Kidney (tissue), 22 donors: ENCODE measurements at places on chromosomes 1 and 21.

GRCh38 chr1:60034999-60035398 is 38.6 kb downstream of the C1orf87 start:
- H3K27ac ChIP-seq, result no peak overlapping the region
- H3K36me3 ChIP-seq, result no peaks in the 10 kb centered on the region
- no peaks in the 10 kb centered on the region for H3K27me3 ChIP-seq
- no peak overlapping the region for H3K4me3 ChIP-seq

GRCh38 chr1:235050911-235051360 is 77.7 kb downstream of the TOMM20 start:
- H3K36me3 ChIP-seq, result no peaks in the 10 kb centered on the region
- DNase-seq, result peak; percentile 81

- H3K27ac ChIP-seq, result no peak overlapping the region
- no peaks in the 10 kb centered on the region for H3K36me3 ChIP-seq
- DNase-seq, result no peak
- H3K4me1 ChIP-seq, result no peaks in the 10 kb centered on the region
These were observed 18.1 kb downstream of the JAM2 start for GRCh38 chr21:25657140-25657539.

GRCh38 chr1:59071876-59072582 is 224.9 kb upstream of the FGGY start:
- DNase-seq, result no peak
- no peak overlapping the region for H3K4me3 ChIP-seq
- H3K27ac ChIP-seq, result no peak overlapping the region
- no peaks in the 10 kb centered on the region for H3K4me1 ChIP-seq

GRCh38 chr1:182633657-182634281 is 29.6 kb upstream of the RGS16 start:
- no peak overlapping the region for H3K27ac ChIP-seq
- no peaks in the 10 kb centered on the region for H3K36me3 ChIP-seq
- H3K4me1 ChIP-seq, result no peaks in the 10 kb centered on the region
- DNase-seq, result peak; percentile 73
- no peaks in the 10 kb centered on the region for H3K27me3 ChIP-seq

GRCh38 chr1:186404454-186405051 is 28.9 kb downstream of the ODR4 start:
- H3K27me3 ChIP-seq, result no peaks in the 10 kb centered on the region
- H3K4me3 ChIP-seq, result no peak overlapping the region
- H3K36me3 ChIP-seq, result peaks cover 17% of the 10 kb centered on the region
- no peak overlapping the region for H3K27ac ChIP-seq

GRCh38 chr1:232319518-232320210 is 310.3 kb downstream of the SIPA1L2 start:
- no peaks in the 10 kb centered on the region for H3K4me1 ChIP-seq
- no peaks in the 10 kb centered on the region for H3K36me3 ChIP-seq
- no peak overlapping the region for H3K4me3 ChIP-seq
- H3K27me3 ChIP-seq, result no peaks in the 10 kb centered on the region
- no peak for DNase-seq

GRCh38 chr1:51519048-51519864 is at the start of gene EPS15:
TSS of gene EPS15 (minus strand) at chr1:51519266. CDS start at chr1:51519231, 35 bp downstream.
- peak within 1 kb of the TSS; percentile 69 for H3K4me3 ChIP-seq
- H3K4me1 ChIP-seq, result peaks cover 5% of the 10 kb centered on the region
- peaks cover 4% of the 10 kb centered on the region for H3K36me3 ChIP-seq
- H3K27me3 ChIP-seq, result no peaks in the 10 kb centered on the region
- peak within 1 kb of the TSS; percentile 91 for H3K27ac ChIP-seq
- peak; percentile 91 for DNase-seq

GRCh38 chr1:78388275-78388674 is 102.5 kb upstream of the PTGFR start:
- H3K27ac ChIP-seq, result no peak overlapping the region
- no peak for DNase-seq
- H3K27me3 ChIP-seq, result no peaks in the 10 kb centered on the region
- no peak overlapping the region for H3K4me3 ChIP-seq

- H3K4me1 ChIP-seq, result no peaks in the 10 kb centered on the region
- no peak overlapping the region for H3K4me3 ChIP-seq
- no peaks in the 10 kb centered on the region for H3K36me3 ChIP-seq
- DNase-seq, result no peak
These were observed 11.3 kb downstream of the DFFB start for GRCh38 chr1:3868464-3869006.

- no peaks in the 10 kb centered on the region for H3K27me3 ChIP-seq
- no peak overlapping the region for H3K4me3 ChIP-seq
- no peaks in the 10 kb centered on the region for H3K4me1 ChIP-seq
- H3K27ac ChIP-seq, result no peak overlapping the region
- H3K36me3 ChIP-seq, result no peaks in the 10 kb centered on the region
- no peak for DNase-seq
These were observed 3.5 kb upstream of the C1orf116 start for GRCh38 chr1:207035877-207036551.

DNA sequence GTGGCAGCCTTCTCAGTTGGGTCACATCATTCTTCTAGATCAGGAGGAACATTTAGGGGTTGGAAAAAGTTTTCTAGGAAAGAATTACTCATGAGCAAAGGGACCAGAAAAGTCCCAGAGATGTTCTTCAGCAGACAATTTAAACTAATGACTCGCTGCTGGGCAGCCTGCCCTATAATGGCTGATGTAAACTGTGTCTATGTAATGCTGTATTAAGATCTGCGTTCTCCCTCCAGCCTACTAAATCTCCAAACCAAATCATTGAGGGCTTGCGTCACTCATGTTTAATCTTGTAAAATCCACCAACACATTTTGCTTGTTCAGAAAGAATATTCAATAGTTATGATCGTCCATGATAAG is 92.1 kb downstream of the LRRC8C start:
- H3K36me3 ChIP-seq, result no peaks in the 10 kb centered on the region
- H3K4me1 ChIP-seq, result no peaks in the 10 kb centered on the region
- H3K27ac ChIP-seq, result no peak overlapping the region

DNA sequence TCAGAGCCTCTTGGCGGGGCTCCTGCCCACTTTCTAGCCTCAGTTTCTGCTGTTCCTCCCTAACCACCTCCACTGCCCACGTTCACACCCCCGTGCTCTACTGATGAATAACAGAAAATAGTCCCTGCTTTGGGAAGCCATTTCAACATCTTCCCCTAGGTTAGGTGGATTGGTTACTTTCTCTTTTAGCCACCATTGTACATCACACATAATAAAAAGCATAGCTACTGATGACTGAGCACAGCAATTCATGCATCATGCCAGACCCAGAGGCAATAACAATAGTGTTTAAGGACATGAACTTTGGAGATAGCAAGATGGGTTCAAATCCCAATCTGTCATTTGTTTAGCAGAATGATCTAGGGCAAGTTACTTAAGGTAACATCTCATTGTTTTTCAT is 74.6 kb downstream of the COLGALT2 start:
- H3K27ac ChIP-seq, result no peak overlapping the region
- H3K27me3 ChIP-seq, result no peaks in the 10 kb centered on the region
- H3K4me1 ChIP-seq, result no peaks in the 10 kb centered on the region
- H3K36me3 ChIP-seq, result no peaks in the 10 kb centered on the region
- no peak overlapping the region for H3K4me3 ChIP-seq

- no peak overlapping the region for H3K27ac ChIP-seq
- DNase-seq, result no peak
- H3K27me3 ChIP-seq, result no peaks in the 10 kb centered on the region
- H3K36me3 ChIP-seq, result no peaks in the 10 kb centered on the region
- no peak overlapping the region for H3K4me3 ChIP-seq
- H3K4me1 ChIP-seq, result no peaks in the 10 kb centered on the region
These were observed 42.5 kb downstream of the ETS2 start for GRCh38 chr21:38848187-38848609.

- no peak overlapping the region for H3K27ac ChIP-seq
- H3K4me3 ChIP-seq, result no peak overlapping the region
- no peaks in the 10 kb centered on the region for H3K36me3 ChIP-seq
- no peaks in the 10 kb centered on the region for H3K27me3 ChIP-seq
These were observed 5.7 kb upstream of the TPRG1L start for GRCh38 chr1:3618881-3619671.

DNA sequence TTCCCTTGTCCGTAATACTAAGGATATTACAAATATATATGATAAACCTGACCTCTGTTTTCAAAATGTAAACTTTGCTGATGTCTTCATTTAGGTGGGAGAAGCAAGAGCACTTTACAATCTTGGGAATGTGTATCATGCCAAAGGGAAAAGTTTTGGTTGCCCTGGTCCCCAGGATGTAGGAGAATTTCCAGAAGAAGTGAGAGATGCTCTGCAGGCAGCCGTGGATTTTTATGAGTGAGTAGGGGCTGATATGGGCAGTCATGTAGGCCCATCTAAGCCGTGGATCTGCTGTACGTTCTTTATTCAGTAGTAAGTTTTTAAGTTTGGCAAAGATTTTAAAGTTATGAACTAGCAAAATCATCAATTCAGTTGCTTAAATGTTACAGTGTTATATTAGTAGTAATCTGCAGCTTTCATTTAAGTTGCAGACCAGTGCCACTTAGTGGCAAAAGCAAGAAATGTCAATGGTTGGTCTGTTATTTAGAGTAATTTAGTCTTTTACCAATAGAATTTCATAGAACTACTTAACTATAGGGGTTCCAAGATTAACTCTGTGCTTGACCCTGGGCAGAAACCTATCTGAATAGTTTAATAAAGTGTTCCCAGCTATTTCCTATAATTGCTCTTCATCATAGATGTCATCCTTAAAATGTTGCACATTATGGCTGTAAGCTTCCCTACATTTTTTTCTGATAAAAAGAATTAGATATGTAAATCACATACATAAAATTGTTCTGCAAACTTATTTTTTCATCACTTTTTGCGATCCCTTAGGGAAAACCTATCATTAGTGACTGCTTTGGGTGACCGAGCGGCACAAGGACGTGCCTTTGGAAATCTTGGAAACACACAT is 21.3 kb downstream of the GPSM2 start:
- no peak overlapping the region for H3K4me3 ChIP-seq
- no peaks in the 10 kb centered on the region for H3K27me3 ChIP-seq
- H3K27ac ChIP-seq, result no peak overlapping the region

DNA sequence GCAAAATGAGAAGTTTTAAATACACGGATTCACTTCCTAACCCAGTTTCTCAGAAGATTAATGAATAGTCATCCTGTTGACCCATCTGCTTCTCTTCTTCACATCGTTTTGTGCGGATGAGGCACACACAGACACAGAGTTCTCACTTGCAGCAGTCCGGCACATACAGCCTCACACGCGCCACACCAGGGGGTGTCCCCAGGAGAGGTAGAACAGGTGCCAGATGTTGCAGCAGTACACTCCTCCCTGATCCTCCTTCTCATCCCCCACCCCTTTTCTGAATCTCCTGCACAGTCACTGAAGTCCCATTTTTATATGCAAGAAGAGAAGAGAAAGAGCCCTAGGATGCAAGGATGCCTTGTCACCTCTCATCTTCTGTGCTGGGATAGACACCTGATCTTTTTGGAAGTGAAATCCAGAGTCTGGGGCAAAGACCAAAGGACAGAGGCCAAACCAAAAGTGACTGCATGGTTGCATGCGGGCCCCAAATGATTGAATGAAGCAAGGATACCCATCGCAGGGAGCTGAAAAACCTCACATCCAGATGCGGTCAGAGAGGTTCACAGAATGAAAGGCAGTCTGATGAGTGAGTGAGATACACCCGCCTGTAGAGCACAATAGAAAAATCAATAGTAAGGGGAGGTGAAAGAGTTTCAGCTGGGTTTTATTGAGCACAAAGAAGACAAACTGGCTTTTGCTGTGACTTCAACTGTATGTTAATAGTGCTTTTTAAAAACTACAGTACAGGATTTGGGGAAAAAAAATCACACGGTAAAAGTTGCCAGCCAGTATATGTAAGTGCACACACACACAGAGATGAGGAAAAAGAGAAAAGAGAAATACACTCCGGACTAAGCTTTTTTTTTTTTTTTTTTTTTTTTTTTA is 28.9 kb downstream of the PBX1 start:
- H3K27ac ChIP-seq, result no peak overlapping the region
- H3K27me3 ChIP-seq, result no peaks in the 10 kb centered on the region
- H3K36me3 ChIP-seq, result peaks cover 10% of the 10 kb centered on the region
- DNase-seq, result no peak

GRCh38 chr1:89942825-89943658 is 51.9 kb upstream of the ZNF326 start:
- H3K4me1 ChIP-seq, result peaks cover 3% of the 10 kb centered on the region
- H3K27ac ChIP-seq, result no peak overlapping the region
- H3K36me3 ChIP-seq, result no peaks in the 10 kb centered on the region
- no peaks in the 10 kb centered on the region for H3K27me3 ChIP-seq

GRCh38 chr1:198157847-198158725 is 1.3 kb downstream of the NEK7 start:
- no peaks in the 10 kb centered on the region for H3K27me3 ChIP-seq
- no peak for DNase-seq
- H3K4me3 ChIP-seq, result peak overlapping the region; percentile 78
- H3K4me1 ChIP-seq, result peaks cover 15% of the 10 kb centered on the region
- H3K36me3 ChIP-seq, result no peaks in the 10 kb centered on the region

DNA sequence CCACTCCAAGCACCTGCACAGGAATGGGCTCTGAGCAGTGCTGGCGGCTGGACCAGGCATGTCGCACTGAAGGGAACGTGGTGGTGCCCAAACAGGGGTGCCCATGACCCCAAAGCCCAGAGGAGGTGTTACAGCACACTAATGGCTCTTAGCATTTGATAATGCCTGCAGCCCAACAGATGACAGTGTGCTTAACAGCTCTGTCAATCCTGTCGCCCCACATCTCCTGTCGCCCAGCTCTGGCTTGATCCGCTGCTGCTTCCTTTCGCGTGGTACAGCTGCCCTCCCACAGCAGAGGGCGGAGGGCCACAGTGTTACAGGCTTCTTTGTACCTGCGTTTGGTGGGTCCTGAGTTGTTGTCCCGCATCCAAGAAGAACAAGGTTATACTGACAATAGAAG is 32.2 kb upstream of the CR1L start:
- no peak for DNase-seq
- no peak overlapping the region for H3K4me3 ChIP-seq
- H3K4me1 ChIP-seq, result no peaks in the 10 kb centered on the region
- H3K36me3 ChIP-seq, result no peaks in the 10 kb centered on the region
- no peaks in the 10 kb centered on the region for H3K27me3 ChIP-seq

GRCh38 chr1:163799190-163799805 is 477.5 kb downstream of the NUF2 start:
- no peaks in the 10 kb centered on the region for H3K4me1 ChIP-seq
- no peaks in the 10 kb centered on the region for H3K27me3 ChIP-seq
- H3K4me3 ChIP-seq, result no peak overlapping the region
- no peak for DNase-seq

GRCh38 chr1:36606641-36607262 is 124.0 kb upstream of the CSF3R start:
- DNase-seq, result no peak
- H3K27me3 ChIP-seq, result no peaks in the 10 kb centered on the region
- no peak overlapping the region for H3K4me3 ChIP-seq
- H3K4me1 ChIP-seq, result no peaks in the 10 kb centered on the region
- H3K36me3 ChIP-seq, result no peaks in the 10 kb centered on the region
- H3K27ac ChIP-seq, result no peak overlapping the region

- peak; percentile 83 for DNase-seq
- H3K27me3 ChIP-seq, result no peaks in the 10 kb centered on the region
- no peak overlapping the region for H3K4me3 ChIP-seq
These were observed 34.9 kb upstream of the PPP1R15B start for GRCh38 chr1:204446413-204447111.
